Right renal cortex interstitium (tissue), 3 donors: ENCODE measurements at places on chromosomes 4 and X. TPM values are rescaled to one million over a fixed set of nuclear protein-coding genes. Genes with fewer than 3 reads are reported as not detected.

DNA sequence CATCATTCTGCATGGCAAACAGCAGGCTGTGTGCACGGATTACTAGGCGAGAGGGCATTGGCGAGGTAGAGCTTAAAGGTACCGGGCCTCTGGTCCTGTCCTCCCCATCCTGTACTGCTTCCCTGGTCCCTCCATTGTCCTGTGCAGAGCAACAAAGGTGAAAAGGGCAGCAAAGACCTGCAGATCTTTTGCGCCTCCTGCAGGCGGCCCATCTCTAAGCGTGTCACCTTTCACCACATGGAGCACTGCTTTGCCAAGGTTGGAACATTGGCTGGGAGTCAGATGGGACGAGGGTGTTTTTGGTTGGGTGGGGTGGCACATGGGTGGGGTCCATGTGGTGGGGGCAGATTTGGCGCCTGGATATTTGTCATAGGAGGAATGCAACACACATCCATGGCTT lies 64.7 kb upstream of the UXT start:
- no peak for DNase-seq

DNA sequence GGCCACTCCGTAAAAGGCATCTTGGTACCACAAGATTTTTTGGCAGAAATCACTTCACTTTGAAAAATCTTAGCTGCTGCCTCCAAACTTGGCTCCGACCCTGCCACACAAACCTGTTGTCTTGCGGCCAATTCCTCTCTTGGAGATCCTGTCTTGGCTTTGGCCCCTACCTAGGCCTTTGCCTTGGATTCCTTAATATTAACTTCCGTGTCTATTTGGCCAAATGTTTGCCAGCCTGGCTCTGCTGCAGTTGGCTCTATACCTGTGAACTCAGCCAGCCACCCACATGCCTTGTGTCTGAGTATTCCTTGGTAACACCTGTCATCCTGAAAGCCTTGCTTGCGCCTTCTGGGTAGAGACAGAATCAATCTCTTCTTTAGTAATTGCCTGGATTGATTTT lies 12.5 kb downstream of the GRXCR1 start:
- DNase-seq, result no peak

- DNase-seq, result no peak
Observed at GRCh38 chr4:161869511-161869910, 294.3 kb downstream of the FSTL5 start.

GRCh38 chrX:107384397-107385105 lies 64.9 kb upstream of the FRMPD3 start:
- no peak for DNase-seq

The TRO gene
- polyA plus RNA-seq, result 116 TPM

The METAP1 gene
- polyA plus RNA-seq, result 73.8 TPM

- DNase-seq, result no peak
Observed at GRCh38 chrX:14779580-14779979, 93.3 kb downstream of the FANCB start.

The S100G gene
- polyA plus RNA-seq, result not detected

DNA sequence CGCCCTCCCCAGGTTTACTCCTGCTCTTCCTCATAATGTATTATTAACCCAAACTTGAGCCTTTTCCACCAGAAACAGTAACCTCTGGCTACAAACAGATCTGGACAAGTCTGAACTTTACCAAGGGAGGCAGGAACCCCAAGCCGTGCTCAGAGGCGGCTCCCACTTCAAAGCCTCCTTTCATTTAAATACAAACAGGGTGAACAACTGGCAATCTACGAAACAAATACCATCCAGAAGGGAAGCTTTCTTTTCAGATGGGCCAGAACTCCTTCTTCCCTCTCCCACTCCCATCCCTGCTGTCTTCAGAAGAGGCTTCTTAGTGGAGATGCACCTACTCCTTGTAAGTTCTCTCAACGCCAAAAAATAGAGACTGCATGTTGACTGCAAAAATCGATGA lies 2.1 kb upstream of the GPC4 start:
- DNase-seq, result no peak

- DNase-seq, result no peak
Observed at GRCh38 chrX:46209037-46209436, 336.2 kb downstream of the ZNF674 start.

- DNase-seq, result no peak
Observed at GRCh38 chr4:172125443-172125842, 312.2 kb downstream of the GALNTL6 start.

DNA sequence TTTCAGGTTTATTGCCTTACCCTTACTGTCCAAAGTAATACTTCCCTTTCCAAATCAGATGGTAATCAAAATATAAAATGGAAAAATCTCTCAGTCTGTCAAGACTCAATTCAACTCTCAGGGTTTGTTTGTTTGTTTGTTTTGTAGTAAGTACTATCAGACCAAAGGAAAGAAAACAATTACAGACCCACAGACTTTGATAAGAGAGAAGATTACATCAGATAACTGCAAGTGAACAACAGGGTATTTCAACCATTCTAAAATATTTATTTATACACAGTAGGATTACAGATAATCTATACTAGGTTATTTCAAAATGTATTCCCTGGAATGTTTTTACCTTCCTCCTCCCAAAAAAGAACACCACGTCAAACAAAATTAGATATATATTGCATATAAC lies 28.9 kb downstream of the FBXO8 start:
- DNase-seq, result no peak

The SPANXA2 gene
- polyA plus RNA-seq, result not detected

DNA sequence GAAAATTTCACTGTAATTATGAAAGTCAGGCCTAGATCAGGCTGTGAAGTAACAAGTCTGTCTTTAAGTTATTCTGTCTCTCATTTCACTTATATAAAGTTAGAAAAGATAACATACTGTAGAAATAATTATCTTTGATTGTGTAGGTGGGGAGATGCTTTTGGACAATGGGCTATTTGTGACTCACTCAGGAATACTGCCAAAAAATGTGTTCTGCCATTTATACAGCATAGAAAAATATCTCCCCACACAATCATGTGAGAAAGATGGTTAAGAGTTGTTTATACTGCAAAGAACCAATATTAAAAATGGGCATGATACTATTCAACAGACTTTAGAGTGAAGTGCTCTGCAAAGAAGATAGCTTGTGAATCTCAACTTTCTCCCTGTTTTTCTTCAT lies 95.0 kb upstream of the GABRA2 start:
- DNase-seq, result no peak

The TMEM31 gene
- 1.1 TPM for polyA plus RNA-seq

- DNase-seq, result no peak
Observed at GRCh38 chr4:20297261-20297660, 45.6 kb downstream of the SLIT2 start.

GRCh38 chr4:108365551-108365950 lies 196.8 kb upstream of the LEF1 start:
- DNase-seq, result no peak

The FOXR2 gene
- polyA plus RNA-seq, result not detected

The DCLK2 gene
- polyA plus RNA-seq, result 11.1 TPM

The TSPAN6 gene
- polyA plus RNA-seq, result 186 TPM

DNA sequence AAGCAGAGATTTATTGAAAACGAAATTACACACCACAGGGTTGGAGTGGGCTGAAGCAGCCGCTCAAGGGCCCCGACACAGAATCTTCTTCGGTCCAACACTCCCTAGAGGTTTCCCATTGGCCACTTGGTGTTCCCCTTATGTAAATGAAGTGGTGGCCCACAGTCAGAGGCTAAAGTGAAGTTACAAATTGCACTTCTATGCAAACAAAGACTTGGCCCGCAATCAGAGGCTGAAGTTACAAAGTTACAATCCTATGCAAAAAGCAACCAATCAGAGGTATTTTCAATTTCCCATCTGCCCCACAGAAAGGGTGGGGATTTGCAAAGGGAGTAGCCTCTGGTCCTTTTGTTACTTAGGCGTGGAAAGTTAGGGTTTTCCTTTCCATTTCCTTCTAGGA lies 35.7 kb upstream of the SLC25A43 start:
- no peak for DNase-seq

DNA sequence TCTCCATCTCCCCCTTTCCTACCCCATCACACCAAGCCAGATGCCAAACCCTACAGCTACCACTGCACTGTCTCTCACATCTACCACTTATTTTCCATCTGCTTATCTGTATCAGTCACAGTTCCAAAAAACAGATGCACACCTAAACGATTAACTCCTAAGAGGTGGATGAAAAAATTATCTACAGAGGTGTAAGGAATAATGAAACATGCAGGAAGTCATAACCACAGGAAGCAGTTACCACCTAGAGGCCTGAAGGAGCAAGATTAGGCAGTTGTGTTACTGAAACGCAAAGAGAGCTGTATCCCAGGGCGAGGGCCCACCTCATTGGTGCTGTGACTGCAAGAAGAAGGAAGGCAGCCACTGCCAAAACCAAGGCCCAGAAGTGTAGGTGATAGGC lies 87.8 kb upstream of the FAM241A start:
- no peak for DNase-seq

- no peak for DNase-seq
Observed at GRCh38 chr4:38013461-38014366, 53.5 kb downstream of the PTTG2 start.

The ERAS gene
- polyA plus RNA-seq, result not detected

DNA sequence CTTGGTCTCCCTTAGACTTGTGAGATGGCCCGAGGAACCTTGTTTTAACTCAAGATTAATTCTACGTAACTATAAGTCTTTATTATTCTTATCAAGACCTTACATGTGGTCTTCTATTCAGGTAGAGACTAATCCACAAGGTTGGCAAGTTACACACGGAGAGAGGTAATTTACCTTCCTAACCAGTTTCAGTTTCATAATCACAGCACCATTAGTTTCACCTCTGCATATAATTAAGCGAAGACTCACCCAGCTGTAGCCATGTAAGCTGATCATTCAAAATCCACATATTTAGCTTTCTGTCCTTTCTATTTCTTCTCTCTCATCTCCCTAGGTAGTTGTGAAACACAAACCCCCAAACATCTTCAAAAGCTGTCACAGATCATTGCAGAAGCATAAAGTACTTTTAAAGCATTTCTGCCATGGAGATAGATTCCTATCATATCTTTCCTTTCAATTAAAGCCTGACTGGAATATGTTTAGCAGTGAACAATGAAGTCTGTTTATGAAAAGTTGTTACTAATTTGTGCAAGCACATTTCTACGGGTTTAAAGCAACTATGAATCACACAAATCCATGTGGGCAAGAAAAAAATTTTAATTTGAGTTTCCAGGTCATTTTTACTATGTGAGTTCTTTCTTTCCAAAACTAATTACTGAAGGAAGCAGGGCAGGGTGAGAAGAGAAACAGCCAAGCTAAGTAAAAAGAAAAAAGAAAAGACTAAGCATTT lies 78.5 kb downstream of the BTC start:
- DNase-seq, result peak; percentile 8

DNA sequence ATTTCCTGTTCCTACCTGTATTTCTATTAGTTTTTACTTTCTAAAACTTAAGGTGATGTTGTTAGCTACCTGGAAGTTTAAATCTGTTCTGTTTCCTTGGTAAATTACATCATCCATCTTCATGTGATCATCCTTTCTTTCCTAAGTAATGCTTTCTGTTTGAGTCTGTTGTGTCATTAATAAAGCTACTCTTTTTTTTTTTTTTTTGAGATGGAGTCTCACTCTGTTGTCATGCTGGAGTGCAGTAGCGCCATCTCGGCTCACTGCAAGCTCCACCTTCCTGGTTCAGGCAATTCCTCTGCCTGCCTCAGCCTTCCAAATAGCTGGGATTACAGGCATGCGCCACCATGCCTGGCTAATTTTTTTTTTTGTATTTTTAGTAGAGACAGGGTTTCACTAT lies 73.3 kb downstream of the FIP1L1 start:
- DNase-seq, result no peak

The SMR3A gene
- not detected for polyA plus RNA-seq

The HTN1 gene
- polyA plus RNA-seq, result 0.14 TPM

GRCh38 chr4:20370274-20370673 lies 118.6 kb downstream of the SLIT2 start:
- no peak for DNase-seq

DNA sequence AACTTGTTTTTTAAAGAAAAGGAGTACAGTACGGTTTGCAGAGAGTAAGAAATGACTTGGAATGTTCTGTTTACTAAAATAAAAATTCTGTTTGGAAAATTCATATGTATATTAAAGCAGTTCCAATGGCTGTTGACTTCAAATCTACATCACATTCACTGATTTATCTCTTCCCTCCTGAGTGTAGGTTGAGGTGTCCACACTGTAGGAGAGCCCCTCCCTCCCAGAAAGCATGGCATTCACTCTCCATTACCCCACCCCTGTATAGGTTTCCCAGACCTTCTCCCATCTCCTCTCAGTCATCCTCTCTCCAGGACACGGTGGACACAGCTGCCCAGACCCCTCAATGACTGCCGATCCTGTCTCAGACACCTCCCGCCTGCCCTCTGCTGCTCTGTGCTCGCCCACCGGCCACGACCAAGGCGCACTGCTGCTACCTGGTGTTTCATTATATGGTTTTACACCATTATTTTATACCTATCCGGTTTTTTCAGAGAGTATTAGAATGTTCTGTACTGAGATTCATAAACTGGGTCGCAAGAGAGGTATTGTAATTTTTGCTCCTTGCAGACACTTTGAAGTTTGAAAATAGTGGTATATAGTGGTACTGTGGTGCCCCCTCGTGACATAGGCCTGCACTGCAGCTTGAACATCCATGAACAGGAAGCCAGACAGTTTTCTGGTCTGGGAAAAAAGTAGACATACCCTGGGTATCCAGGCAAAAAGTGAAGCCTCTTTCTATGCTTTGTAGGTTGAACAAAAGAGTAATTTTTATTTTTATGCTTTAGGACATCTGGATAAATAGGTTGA lies 38.8 kb upstream of the BEX4 start:
- no peak for DNase-seq

GRCh38 chrX:12975991-12976558 lies 1.2 kb downstream of the TMSB4X start:
- no peak for DNase-seq

DNA sequence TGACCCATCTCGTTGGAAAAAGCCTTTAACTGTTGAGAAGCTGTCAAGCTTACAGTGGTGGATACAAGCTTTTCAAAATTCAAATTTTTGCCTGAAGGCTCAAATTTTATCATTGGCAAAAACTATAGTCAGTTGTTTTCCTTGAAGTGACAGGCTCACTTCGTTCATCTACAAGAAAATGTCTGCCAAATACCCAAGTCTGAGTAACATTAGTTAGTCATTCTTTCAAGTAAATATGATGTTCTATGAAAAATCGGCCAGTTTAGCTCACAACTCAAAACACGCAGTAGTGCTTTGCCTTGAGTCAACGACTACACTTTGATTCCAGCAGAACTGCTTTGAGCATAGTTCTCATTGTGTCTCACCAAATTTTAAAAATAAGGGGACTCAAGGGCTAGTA lies 170.3 kb upstream of the MAMLD1 start:
- DNase-seq, result no peak

DNA sequence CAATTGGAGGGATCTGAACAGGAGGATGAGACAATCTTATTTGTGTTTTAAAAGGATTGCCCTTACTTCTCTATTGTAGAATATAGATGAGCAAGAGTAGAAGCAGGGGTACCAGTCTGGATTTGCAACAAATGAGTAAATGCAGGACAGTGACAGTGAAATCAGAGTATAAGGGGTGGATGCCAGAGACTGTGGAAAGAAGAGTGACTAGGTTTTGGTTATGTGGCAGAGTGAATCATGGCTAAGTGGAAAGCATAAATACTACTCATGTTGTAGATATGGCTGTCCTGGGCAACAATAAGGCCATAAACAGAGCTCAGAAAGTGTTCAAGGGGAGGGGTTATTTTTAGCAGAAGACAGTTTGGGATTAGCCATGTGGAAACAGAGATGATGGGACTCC lies 6.0 kb upstream of the VSIG4 start:
- DNase-seq, result no peak

The RPL36A gene
- 1,474 TPM for polyA plus RNA-seq

The MBTPS2 gene
- polyA plus RNA-seq, result 37.3 TPM

The PCYT1B gene
- 2.8 TPM for polyA plus RNA-seq
